HS-27A (cell line): ENCODE measurements at places on chromosomes 4 and X.

DNA sequence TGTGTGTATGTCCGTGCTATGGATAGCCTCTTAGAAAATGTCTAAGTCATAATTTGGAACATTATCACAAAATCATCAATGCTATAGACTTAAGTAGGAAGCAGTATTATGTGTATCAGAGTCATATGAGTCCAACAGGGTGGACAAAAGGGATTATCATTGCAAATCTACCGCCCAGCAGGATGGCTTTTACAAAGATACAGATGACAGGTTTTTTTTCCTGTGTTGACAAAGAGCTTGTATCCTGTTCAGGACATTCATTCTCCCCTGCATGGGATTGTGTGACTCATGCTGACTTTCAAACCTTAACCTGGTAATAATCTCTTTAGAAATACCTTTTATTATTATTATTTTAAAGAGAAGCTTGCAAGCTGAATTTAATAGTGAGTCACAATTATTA lies 310.3 kb upstream of the GNPDA2 start:
- DNase-seq = no peak

- DNase-seq = no peak
Observed at GRCh38 chr4:115972967-115973366, 859.5 kb upstream of the NDST4 start.

- no peak for DNase-seq
Observed at GRCh38 chr4:27701606-27702005, 841.0 kb downstream of the STIM2 start.

DNA sequence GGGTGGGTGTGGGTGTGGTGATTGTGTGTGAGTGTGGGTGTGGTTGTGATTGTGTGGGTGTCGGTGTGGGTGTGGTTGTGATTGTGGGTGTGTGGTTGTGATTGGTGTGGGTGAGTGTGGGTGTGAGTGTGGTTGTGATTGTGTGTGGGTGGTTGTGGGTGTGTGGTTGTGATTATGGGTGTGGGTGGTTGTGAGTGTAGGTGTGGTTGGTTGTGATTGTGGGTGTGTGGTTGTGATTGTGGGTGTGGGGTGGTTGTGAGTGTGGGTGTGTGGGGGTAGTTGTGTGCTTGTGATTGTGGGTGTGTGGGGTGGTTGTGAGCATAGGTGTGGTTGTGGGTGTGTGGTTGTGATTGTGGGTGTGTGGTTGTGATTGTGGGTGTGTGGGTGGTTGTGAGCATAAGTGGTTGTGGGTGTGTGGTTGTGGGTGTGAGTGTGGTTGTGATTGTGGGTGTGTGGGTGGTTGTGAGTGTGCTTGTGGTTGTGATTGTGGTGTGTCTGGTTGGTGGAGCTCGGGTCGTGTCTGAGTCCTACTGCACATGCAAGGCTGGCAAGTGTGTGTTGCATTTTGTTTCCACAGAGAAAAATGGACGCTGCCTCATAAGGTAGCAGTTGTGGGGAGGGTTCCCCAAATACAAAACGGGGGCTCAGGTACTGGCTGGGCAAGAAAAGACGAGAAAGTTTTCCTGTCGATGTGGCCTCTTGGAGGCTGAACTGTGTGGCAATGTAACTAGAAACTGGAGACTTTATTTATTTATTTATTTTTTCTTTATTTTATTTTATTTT lies 116.7 kb downstream of the UBE2K start:
- DNase-seq = no peak

DNA sequence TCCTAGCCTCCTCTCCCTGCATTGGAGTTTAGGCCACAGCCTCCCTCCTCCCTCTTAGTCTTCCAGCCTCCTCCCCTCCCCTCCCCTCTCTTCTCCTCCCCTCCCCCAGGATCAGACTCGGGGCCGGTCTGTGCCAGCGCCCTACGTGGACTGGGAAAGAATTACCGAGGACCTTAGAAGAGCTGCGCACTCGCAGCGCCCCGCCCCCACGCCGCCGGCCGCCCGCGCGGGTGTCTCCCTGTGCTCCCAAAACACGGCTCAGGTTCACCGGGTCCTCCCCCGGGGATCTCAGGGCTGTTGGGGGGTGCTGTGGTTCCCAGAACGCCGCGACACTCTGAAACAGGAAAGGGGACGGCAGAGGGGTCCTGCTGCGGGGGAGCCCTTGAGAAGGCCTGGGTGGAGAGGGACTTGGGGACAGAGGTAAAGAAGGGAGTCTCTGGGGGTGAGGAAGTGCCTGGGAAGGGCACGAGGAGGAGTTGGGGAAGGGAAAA lies 122.3 kb upstream of the TBL1X start:
- DNase-seq = no peak

DNA sequence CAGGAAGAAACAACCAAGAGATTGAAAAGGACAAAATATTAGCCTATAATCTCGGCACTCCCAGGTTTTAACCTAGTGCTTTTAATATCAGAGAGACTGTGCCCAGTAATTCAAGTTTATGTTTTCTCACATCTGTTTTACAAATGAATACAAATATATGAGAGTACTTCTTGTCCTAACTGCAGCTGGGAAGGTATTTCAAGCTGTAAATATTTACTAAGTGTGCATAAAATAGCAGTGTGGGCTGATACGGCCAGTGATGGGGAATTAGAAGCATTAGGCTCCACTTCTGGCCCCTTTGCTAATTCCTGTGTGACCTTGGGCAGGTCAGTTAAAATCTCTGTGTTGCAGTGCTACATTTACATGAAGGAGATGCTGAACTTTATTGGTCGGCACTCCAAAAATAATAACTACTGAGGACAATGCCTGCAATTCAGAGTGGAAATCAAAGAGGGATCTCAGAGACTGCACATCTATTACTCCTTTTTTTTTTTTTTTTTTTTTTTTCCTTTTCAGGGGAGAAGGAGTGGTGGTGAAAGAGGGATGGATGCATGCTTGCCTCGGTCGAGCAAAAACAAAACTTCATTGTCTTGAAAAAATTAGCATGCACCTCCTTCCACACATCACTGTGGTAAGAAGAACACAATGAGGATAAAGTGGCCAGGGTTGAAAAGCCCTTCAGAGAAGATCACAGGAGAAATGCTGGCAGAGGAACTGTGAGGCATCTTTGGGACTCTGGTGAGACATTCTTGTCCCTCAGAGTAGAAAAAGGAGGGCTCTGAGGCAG lies 44.6 kb upstream of the LNX1 start:
- DNase-seq = no peak

DNA sequence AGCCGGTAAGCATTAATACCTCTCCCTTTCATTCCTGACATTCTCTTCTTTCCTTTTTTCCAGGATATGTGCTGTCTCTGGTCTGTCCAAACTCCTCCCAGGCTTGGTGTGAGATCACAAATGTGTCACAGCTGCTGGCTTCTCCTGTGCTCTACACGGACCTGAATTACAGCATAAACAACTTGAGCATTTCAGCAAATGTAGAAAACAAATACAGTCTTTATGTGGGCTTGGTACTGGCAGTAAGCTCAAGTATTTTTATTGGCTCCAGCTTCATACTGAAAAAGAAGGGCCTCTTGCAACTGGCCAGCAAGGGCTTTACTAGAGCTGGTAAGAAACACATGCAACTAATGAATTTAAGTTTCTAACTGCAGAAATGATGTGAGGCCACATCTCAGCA lies 8.4 kb downstream of the NIPAL1 start:
- DNase-seq = no peak

- DNase-seq = no peak
Observed at GRCh38 chr4:76605099-76605563, 170.1 kb downstream of the SHROOM3 start.

DNA sequence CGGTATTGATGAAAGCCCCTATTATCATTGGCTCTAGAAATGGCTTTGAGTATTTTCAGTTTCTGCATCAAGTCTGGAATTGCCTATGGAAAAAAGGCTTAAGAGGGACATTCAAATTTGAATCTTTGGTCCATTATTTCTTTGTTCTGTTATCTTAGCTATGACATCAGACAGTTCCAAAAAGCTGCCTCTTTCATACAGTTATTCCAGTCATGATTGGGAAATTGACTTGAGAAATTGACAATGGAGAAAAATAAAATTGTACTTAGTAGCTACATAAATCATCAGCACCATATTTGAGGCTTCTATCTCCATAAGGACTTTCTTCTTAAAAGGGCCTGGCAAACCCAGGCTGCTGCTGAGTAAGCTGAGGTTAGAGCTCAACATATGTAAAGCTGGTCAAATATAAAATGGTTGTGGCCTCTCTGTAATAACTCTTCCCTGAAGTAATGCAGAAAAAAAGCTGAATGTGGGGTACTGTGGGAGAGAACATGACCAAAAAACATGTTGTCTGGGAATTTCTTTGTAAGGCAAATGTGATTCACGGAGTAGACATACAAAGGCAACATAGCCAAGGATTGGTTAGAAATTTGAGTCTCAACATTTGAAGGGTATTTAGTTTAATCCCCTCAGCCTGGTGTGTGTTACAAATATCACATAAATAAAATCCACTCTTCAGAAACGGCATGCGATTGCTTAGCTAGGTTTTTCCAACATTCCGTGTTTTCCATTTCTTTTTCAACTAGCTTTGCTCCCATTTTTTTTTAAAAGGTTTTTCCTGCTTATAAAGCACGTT lies 100.9 kb downstream of the LNX1 start:
- DNase-seq = no peak

DNA sequence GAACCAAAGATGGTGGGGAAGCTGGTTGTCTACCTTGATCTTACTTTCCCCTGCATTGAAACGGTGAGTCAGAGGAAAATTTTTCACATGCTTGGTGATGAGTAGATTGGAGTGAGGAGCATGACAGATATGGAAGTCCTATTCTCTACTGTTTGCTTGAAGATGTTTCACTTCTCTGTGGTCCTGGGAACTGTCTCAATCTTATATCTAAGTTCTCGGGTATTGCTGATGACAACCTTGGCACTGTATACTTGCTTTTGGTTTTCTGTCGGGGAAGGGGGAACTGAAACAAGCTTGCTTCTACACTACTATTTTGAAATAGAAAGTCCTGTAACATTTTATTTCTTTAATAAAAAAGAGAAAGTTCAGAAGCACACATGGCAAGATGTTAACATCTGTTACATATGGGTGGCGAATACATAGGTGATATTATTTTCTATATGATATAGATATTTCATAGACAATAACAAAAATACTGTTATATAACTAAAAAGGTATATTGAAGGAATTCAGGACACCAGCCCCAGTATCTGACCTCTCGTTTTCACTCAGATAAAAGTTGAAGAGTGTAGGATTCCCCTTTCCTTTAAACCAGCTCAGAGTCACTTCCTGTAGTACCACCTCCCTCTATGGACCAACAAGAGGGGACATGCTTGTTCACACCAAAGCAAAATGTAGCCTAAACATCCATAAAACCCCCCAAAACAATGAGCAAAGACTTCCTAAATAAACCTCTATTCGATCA lies 88.8 kb downstream of the FMR1NB start:
- no peak for DNase-seq

DNA sequence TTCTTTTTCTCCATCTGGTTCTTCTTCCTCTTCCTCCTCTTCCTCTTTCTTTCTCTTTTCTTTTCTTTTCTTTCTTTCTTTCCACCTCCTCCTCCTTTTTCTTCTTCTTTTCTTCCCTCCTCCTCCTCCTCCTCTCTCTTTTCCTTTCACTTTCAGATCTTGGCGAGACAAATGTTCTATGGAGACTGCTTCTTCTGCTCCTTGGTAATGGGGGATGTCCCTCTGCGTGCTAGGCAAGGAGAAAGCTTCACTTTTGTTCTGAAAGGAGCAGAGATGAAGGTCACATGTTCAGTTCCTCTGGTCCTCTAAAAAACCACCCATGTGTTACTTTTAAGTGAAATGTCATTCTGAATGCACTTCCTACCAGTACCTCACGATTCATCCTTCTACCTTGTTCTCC lies 33.2 kb downstream of the NBDY start:
- DNase-seq = no peak

GRCh38 chrX:84729809-84730208 lies 227.6 kb upstream of the HDX start:
- DNase-seq = no peak

GRCh38 chr4:136329042-136329662 lies 1203.1 kb downstream of the PCDH18 start:
- no peak for DNase-seq

DNA sequence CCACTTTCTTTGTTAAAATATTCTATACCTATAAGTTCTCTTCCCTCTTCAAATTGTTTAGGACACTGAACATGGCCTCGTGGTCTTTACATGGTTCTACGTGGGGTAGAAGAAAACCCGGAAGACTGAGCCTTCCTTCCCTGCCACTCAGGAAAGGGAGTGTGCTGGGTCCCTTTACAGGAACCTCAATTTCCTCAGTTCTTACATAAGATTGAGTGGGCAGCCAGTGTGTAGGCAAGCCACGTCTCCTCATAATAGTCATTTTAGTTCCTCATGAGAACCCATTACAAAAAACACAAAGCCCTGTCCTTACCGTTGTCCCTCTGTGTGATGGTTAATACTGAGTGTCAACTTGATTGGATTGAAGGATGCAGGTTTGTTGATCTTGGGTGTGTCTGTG lies 28.7 kb upstream of the SMIM10L2A start:
- no peak for DNase-seq

- no peak for DNase-seq
Observed at GRCh38 chrX:50099331-50099730, 101.5 kb downstream of the AKAP4 start.

DNA sequence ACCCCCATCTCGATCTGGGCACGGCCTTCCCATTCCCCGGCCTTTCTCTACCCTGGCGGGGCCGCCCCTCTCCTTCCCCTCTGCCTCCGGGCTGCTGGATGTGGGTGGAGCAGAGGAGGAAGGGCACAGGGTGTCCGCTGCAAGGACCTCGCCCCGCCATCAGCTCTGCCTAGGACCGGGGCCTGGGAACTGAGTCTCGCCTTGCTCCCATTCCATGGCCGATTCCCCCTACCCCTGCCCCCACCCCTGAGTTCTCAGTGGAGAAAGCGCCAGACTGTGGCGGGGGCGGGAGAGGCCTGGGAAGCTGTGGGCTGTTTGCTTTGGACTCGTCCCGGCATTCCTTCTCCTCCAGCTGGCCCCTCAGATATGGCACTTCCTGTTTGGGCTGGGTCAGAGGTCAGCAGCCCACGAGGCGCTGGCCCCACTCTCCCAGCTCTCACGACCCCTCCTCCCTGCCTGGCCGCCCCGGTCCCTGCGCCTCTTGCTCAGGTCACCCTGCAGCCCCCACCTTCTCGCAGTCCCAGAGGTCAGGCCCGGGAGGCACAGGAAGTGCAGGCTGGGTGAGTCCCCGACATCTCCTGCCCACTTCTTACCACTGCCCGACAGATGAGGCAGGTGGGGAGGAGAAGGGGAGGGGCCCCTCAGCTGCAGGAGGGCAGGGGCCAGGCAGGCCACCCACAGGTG lies 6.4 kb upstream of the BGN start:
- no peak for DNase-seq

- no peak for DNase-seq
Observed at GRCh38 chr4:19562456-19562855, 689.2 kb upstream of the SLIT2 start.

- DNase-seq = no peak
Observed at GRCh38 chr4:114615435-114615834, 16.8 kb downstream of the UGT8 start.

GRCh38 chr4:140137671-140138070 lies 16.3 kb downstream of the MAML3 start:
- DNase-seq = no peak

DNA sequence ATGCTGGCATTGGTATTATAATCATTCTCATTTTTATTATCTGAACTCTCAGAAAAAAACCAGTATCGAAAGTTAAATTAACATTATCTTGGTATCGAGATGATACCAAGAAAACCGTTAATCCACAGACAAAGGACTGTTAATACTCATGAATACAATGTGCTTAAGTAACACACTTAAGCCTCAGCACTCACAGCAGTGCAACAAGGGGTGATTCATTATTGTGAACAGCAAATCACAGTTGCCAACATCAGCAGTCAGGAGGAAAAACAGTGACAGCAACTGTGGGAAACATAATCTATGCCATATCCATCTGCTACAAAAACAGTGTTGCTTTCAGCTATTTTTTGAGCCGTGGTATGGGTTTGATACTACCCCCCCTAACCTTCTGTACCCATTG lies 210.9 kb upstream of the ATOH1 start:
- DNase-seq = no peak
